HepG2 (cell line): ENCODE measurements at places on chromosomes 2 and 18.

- no peak for DNase-seq
These were observed 23.3 kb downstream of the MTHFD2 start for GRCh38 chr2:74221604-74222299.

DNA sequence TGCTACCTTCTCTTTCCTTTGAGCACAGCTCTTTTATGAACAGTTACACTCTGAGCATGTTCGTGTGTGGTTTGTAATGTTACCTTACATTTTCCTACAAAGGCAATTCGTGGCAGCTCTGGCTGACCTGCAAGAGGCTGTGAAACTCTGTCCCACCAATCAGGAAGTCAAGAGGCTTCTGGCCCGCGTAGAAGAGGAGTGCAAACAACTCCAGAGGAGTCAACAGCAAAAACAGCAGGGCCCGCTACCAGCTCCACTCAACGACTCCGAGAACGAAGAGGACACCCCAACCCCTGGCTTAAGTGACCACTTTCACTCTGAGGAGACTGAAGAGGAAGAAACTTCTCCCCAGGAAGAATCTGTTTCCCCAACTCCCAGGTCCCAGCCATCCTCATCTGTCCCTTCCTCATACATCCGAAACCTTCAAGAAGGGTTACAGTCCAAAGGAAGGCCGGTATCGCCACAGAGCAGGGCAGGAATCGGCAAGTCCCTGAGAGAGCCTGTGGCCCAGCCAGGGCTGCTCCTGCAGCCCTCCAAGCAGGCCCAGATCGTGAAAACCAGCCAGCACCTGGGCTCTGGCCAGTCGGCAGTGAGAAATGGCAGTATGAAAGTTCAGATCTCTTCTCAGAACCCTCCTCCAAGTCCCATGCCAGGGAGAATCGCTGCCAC is 56.9 kb downstream of the WDSUB1 start:
- DNase-seq: no peak

- DNase-seq: no peak
These were observed 11.9 kb downstream of the STON1 start for GRCh38 chr2:48541666-48542389.

- DNase-seq: no peak
These were observed 123.6 kb downstream of the LRATD1 start for GRCh38 chr2:14756122-14756541.

DNA sequence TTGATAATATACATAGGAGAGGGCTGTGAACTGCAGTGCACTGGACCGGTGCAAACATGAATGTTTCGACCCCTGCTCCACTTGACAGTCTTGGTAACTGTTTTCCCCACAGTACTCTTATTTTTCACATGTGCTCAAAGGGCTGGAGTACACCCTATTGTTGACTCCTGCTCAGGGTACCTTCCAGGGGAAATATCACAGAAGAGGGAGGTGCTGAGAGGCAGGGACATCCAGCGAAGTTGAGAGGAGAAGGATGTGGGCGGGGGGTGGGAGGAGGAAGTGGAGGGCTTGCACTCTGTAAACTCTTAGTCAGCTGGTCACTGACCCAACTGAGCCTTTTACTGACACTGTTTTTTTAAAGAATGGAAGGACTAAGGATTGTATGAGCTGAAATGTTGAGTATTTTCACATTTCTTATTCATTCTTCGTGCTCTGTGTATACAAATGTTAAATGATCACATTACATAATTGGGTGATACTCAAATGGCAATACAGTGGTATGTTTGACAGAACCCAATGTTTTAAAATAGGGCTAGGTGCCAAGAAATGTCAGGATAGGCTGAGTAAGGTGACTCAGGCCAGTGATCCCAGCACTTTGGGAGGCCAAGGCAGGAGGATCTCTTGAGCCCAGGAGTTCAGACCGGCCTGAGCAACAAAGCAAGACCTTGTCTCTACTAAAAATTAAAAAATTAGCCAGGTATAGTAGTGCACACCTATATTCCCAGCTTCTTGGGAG is 10.0 kb downstream of the INPP4A start:
- DNase-seq: no peak

DNA sequence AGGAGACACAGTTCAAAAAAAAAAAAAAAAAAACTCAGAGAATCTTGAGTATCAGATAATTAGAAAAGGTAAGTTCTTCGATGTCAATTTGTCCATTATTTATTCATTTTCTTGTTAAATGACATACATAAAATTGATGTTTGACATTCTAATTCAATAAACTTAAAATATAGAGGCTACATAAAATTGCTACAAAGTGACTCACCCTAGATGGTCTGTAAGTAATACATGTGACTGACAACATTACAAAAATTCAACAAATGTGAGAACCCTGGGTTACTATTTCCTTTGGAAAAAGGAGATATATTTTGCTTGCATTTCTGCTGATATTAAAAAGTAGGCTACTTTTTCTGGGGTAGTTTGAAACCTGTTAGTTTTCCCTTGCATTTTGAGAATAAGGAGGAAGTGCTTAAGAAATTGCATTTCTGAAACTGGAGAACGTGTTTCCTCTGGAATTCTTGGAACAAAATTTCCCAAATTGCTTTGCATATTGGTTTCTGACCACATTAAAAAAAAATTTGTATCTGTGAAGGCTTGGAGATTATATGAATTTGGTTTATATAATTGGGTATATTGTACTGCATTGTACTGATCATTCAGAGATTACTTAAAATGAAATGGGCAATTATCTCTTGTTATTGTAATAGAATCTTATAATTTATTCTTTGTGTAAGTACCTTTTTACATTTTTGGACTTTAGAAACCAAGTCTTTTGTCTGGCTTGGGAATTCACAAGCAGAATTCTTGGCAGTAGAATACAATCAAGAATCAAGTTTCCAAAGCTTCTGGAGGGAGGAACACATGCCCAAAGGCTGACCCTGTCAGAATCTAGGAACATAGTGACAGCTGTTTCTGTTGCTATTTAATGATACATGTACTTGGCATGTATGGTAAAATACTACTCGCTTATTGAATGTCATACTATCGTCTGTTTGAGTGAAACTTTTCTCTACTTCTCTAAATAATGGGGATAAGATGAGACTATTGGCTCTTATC is 106.1 kb downstream of the DSEL start:
- no peak for DNase-seq
